ENCODE measurements at places on chromosomes 16 and 17.

DNA sequence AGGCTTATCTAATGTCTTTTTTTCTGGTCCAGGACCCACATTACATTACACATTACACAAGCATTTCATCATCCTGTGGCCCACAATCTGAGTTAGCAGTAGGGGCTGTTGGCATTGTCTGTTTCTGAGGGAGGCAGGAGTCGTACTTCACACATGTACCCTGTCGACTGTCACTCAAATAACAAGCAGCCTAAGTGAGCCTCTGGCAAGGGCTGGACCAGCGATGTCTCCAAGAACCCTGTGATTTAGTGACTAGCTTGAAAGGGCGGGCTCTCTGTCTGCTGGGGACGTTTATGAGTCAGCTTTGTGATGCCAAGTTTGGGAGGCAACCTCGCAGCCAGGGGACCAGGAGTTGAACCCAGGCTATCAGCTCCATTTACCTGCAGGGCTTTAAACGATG is 251.4 kb downstream of the HS3ST3B1 start:
- DNase-seq = no peak

- no peak for DNase-seq
These were observed 15.6 kb downstream of the DCAKD start for GRCh38 chr17:45035848-45036247.

- no peak for DNase-seq
These were observed 40.3 kb upstream of the MRPS23 start for GRCh38 chr17:57889892-57890856.

DNA sequence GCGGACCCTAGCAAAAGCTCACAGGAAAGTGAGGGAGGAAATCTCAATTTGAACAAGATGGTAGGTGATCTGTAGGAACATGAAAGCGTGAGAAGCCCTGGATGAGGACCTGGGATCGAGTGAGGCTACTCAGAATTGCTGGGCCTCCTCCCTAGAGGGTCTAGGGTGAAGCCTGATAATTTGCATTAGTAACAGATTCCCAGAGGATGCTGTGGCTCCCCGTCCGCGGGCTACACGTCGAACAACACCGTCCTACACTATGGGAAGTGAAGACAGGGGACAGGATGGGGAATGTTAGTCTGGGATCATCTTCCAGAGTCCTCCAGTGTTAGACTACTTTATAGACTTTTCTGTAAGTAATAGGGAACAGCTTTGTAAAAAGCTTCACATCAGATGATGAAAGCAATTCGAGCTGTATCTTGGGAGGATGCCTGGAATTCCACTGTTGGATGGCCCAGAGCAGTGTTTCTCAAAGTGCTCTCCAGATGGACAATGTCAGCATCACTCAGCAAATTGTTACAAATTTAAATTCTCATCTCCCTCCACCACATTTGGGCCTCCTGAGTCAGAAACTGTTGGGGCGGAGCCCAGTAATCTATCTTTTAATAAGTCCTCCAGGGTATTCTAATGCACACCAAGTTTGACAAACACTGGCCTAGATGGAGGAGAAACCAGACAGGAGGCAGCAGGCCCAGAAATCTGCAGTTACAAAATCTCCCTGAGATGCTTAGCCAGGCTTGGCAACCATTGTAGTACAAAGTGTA is 6.5 kb downstream of the FNDC8 start:
- no peak for DNase-seq

DNA sequence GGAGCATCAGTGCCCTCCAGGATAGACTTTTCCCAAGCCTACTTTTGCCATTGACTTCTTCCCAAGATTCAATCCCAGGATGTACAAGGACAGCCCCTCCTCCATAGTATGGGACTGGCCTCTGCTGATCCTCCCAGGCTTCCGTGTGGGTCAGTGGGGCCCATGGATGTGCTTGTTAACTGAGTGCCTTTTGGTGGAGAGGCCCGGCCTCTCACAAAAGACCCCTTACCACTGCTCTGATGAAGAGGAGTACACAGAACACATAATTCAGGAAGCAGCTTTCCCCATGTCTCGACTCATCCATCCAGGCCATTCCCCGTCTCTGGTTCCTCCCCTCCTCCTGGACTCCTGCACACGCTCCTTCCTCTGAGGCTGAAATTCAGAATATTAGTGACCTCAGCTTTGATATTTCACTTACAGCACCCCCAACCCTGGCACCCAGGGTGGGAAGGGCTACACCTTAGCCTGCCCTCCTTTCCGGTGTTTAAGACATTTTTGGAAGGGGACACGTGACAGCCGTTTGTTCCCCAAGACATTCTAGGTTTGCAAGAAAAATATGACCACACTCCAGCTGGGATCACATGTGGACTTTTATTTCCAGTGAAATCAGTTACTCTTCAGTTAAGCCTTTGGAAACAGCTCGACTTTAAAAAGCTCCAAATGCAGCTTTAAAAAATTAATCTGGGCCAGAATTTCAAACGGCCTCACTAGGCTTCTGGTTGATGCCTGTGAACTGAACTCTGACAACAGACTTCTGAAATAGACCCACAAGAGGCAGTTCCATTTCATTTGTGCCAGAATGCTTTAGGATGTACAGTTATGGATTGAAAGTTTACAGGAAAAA is 9.7 kb upstream of the CYLD start:
- DNase-seq = no peak

DNA sequence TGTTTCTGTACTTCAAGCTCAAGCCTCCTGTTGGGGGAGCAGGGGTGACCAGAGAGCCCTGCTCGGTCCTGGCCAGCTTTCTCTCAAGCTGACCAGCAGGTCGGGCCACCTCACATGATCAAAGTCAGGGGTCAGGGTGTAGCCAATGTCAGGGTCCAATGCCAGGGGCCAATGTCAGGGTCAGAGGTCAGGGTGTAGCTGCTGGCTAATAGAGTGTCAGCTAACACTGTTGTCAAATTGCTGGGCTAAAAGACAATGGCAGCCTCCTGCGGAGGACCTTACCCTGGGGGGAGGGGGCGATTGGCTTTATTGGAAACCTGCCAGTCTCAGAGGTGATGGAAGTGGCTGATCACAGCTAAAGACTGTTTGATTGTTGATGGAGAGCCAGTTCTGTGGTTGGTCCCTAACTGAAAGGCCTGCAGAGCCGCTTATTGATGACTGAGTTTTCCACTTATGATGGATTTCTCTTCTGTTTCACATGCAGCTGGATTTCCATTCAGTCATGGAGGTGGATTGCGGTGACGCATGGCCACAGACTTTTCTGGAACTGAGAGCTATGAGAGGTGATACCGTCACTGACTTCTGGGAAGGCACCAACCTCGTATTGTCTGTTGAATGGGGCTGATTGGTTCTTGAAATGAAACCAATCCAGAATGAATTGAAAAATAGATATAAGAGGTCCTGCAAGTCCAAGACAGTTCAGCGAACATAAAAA is 97.4 kb upstream of the ZFHX3 start:
- no peak for DNase-seq

GRCh38 chr17:28097901-28098300 is 55.4 kb downstream of the NLK start:
- DNase-seq = peak; percentile 16

DNA sequence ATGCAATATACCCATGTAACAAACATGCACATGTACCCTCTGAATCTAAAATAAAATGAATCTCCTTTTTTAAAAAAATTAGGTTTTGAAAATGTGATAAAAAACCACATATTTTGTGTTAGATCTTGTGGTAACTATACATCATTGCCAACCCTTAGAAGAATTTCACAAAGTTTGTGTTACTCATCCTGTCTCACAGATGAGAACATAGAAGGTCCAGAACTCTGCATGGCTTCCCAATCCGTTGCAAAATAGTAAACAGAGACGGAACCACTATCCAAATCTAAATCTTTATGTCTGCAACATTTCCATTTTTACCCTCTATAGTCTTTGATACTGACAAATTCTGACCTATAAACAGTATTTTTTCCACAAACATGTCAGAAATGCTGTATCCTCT is 759.9 kb downstream of the KCNJ2 start:
- DNase-seq = no peak

- no peak for DNase-seq
These were observed 14.3 kb upstream of the DLX3 start for GRCh38 chr17:50009282-50009681.

GRCh38 chr17:45977976-45978626 is 20.9 kb upstream of the STH start:
- DNase-seq = no peak

DNA sequence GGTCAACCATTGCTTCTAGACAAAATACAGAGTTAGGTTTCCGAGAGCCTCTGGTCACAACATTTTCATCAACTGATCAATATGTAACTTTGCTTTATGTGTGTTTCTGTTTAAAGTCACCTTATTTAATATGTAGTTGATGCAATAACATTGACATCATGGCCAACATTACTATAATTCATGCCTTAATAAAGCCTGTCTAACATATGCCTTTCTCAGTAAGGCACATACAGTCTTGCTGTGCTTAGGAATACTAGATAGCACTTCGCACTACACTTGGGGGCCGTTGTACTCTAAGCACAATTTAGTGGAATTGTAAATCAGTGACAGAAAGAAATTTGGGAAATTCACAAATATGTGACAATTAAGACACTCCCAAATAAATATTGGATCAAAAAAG is 9.6 kb upstream of the SCNN1G start:
- DNase-seq = no peak

DNA sequence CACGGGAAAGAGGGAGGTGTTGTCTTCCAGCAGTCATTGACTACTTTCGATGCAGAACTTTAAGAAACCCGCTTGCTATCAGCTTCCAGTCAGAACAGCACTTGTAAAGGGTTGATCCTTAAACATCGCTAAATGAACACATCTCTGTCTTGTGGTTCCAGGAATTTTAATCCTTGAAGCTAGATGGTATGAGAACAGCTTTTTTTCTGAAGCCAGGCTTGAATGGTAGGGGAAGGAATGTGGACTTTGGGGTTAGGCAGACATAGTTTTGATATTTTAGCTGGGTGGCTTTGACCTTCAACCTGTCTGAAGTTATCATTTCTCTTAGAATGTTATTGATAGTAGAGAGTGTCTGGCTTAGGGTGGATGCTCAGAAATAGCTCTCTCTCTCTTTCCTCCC is 81.1 kb downstream of the RGS9 start:
- no peak for DNase-seq

GRCh38 chr17:77462090-77462489 is 321.3 kb downstream of the SEC14L1 start:
- DNase-seq = peak; percentile 55

DNA sequence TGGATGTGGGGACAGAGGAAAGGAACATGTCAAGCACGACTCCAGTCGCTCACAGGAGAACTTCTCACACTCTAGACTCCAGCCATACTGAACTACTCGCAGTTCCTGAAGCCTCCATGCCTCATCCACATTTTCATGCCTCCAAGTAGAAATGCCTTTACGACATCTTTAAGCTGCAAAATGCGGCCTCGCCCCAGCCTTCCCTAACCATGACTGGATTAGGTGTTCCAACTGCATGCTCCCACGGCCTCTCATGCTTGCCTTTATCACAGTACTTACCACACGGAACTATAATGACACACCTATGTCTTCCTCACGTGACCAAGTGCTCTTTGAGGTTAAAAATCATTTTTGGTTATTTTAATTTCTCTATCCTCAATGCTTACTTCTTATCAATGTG is 23.9 kb downstream of the SMG6 start:
- no peak for DNase-seq

- DNase-seq = no peak
These were observed 28.1 kb upstream of the ARL2BP start for GRCh38 chr16:57216968-57217367.

DNA sequence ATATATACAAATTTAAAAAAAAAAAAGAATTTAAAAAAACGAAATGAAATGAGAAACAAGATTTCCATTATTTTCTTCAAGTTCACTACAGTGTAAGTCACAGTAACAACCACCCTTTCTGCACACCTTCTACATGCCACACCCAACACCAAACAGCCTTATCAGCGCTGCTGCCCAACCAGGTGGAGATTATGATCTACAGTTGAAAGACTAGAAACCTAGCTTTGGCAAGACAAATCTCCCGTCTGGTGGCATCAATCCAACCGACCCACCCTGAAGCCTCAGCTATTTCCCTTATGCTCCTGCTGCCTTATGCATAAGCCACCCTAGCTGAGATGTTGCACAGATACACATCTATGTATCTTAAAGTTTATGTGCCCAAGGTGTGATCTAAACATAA is 60.8 kb downstream of the PARN start:
- DNase-seq = no peak

GRCh38 chr17:74957935-74958740 is 14.4 kb downstream of the HID1 start:
- DNase-seq = peak; percentile 89

- DNase-seq = no peak
These were observed 48.1 kb downstream of the RMI2 start for GRCh38 chr16:11393366-11393765.

- no peak for DNase-seq
These were observed 279.0 kb downstream of the SLC39A11 start for GRCh38 chr17:72813481-72813880.

GRCh38 chr16:19595043-19595767 is 39.7 kb downstream of the VPS35L start:
- DNase-seq = no peak

GRCh38 chr17:62189377-62189776 is 124.3 kb upstream of the MED13 start:
- DNase-seq = no peak

GRCh38 chr17:34411646-34412421 is 48.8 kb upstream of the CCL1 start:
- no peak for DNase-seq

GRCh38 chr16:69804297-69804696 is 42.2 kb downstream of the WWP2 start:
- DNase-seq = no peak

DNA sequence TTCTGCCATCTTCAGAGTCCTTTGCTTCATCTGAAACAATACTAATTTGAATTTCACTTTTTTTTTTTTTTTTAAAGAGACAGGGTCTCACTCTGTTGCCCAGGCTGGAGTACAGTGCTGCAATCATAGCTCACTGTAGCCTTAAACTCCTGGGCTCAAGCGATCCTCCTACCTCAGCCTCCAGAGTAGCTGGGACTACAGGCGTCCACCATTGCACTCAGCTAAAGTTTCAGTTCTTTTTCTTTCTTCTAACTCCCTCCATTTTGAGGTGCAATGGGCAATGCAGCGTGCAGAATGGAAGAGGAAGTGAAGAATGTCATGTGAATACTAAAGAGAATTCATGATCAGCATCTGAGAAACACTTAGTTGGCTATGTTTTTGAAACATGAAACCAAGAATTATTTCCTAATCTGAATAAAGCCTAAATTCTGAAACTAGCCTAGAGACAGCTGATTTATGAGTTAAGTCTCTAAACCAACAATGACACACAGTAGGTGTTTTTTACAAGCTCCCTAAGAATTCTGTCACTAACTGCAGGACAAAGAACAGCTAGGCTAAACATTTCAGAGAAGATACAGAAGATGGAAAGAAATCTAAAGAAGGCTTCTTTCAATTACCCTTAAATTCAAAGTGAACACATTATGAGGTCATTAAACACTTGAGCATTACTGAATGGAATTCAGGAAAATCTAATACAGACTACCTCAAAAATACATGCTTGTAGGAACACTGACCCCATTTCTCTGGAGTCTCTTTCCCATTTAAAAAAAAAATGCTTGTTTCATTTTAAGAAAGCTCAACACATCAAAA is 21.0 kb downstream of the SNN start:
- peak; percentile 72 for DNase-seq

All from GM13976 (cell line).